CD4-positive, CD25-positive, alpha-beta regulatory T cell (primary cell): ENCODE measurements at places on chromosomes 16 and 17. TPM values are rescaled to one million over a fixed set of nuclear protein-coding genes. Genes with fewer than 3 reads are reported as not detected.

GRCh38 chr17:64498308-64499203 lies 1.7 kb upstream of the POLG2 start:
- H3K4me1 ChIP-seq: peaks cover 55% of the 10 kb centered on the region
- DNase-seq: no peak
- H3K27ac ChIP-seq: peak overlapping the region; percentile 91

DNA sequence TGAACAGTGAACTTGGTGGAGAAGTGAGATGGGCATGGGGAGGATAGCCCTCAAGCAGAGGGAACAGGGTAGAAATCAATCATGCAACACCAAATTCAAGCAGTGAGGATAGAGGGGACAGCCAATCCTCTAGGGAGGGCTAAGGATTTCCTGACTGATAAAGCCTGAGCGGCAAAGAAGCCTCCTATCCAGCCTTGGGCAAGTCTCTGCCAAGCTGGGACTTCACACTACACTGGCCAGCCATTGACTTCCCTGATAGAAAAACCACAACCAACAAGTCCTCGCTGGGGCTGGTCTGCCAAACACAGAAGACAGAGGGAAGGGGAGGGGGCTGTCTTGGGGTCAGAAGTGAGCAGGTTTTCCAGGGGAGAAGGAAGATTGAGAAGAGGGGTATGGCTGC lies 2.5 kb upstream of the FBXL19 start:
- no peaks in the 10 kb centered on the region for H3K36me3 ChIP-seq
- DNase-seq: no peak
- H3K4me3 ChIP-seq: no peak overlapping the region
- H3K27me3 ChIP-seq: no peaks in the 10 kb centered on the region

GRCh38 chr16:79012671-79013434 lies 587.7 kb downstream of the MAF start:
- H3K4me1 ChIP-seq: no peaks in the 10 kb centered on the region
- DNase-seq: no peak
- H3K36me3 ChIP-seq: no peaks in the 10 kb centered on the region
- H3K27ac ChIP-seq: no peak overlapping the region
- no peaks in the 10 kb centered on the region for H3K27me3 ChIP-seq
- H3K4me3 ChIP-seq: no peak overlapping the region

DNA sequence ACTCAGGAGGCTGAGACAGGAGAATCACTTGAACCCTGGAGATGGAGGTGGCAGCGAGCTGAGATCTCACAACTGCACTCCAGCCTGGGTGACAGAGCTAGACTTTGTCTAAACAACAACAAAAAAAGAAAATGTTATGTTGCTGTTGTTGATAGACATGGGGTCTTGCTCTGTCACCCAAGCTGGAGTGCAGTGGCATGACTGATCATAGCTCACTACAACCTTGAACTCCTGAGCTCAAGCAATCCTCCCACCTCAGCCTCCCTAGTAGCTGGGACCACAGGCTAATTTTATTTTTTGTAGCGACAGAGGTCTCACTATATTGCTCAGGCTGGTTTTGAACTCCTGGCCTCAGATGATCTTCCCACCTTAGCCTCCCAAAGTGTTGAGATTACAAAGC lies 20.0 kb downstream of the FBXO47 start:
- DNase-seq: no peak
- H3K27ac ChIP-seq: no peak overlapping the region
- no peak overlapping the region for H3K4me3 ChIP-seq
- H3K36me3 ChIP-seq: no peaks in the 10 kb centered on the region

DNA sequence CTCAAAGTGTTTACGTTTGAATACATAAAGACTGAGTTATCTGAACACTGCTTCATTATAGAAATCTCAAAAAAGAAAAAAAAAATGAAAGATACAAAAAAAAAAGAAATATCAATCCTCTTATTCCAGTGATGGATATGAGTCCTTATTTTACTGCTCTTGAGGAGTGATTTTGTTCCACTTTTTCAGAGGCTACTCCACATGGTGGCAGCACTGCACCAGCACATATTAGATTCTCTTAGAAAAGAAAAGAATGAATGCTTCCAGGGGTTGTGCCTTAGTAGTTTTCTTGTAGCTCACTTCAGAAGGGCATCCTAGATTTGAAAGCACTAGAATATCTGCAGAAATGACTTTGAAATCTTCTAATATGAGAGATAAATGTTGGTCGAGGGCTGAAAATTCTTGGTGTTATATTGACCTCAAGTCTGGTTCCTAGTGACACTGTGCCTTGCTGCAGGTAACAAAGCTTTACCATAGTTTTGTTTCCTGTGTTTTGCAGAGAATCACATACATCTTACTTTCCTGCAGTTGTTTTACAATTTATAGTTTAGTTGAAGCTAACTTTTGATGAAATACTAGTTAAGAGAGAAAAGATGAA lies 25.9 kb downstream of the AP2B1 start:
- H3K27ac ChIP-seq: no peak overlapping the region
- no peak overlapping the region for H3K4me3 ChIP-seq

The RDM1 gene
- not detected for polyA plus RNA-seq

DNA sequence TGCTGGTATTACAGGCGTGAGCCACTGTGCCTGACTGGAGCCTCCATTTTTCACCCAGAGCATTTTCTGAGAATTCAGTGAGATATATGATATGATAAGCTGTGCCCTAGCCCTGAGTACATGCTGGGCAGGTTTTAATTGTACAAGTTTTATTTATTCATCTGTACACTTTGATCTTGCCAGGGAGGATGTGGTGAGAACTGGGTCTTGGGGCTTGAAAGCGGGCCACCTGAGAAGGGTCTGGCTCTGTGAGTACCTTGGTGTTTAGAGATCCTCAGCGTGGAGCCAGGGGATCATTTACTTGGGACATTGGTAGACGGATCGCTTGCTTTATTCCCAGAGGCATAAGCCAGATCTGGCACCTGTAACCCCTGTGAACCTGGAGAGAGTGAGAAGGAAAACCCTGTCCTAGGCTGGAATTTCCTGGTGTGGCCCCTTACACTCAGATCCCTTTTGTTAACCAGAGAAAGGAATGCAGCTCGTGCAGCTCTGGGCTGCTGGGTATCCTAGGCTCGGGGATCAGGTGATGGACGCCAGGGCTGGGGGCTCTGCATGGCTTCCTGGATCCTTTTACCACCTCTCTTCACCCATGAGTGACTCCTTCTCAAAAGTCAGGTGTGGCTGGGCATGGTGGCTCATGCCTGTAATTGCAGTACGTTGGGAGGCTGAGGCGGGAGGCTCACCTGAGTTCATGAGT lies 91.9 kb downstream of the ABCC1 start:
- peak overlapping the region; percentile 38 for H3K27ac ChIP-seq
- H3K4me3 ChIP-seq: peak overlapping the region; percentile 61
- H3K27me3 ChIP-seq: no peaks in the 10 kb centered on the region
- H3K4me1 ChIP-seq: peaks cover 49% of the 10 kb centered on the region
- DNase-seq: peak; percentile 76
- peaks cover 51% of the 10 kb centered on the region for H3K36me3 ChIP-seq

DNA sequence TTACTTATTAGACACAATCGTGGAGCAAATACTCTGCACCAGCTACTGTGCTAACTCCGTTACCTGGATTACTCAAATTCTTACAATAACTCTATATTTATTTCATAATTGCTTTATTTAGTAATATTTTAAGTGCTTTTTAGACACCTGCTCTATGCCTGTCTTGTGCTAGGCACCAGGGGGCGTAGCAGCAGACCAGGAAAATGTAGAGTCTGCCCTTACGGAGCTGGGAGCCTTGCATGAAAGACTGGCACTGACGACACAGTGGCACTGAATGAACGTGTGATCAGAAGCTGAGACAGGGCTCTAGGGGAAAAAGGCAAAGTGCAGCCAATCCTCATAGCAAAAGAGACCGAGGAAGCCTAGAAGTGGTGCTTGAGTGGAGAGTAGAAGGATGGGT lies 486.5 kb downstream of the CDH13 start:
- DNase-seq: no peak
- H3K27me3 ChIP-seq: no peaks in the 10 kb centered on the region
- no peaks in the 10 kb centered on the region for H3K4me1 ChIP-seq
- H3K36me3 ChIP-seq: no peaks in the 10 kb centered on the region
- no peak overlapping the region for H3K4me3 ChIP-seq
- no peak overlapping the region for H3K27ac ChIP-seq

- peaks cover 30% of the 10 kb centered on the region for H3K36me3 ChIP-seq
- peaks cover 14% of the 10 kb centered on the region for H3K4me1 ChIP-seq
- H3K4me3 ChIP-seq: no peak overlapping the region
Observed at GRCh38 chr17:79080349-79080748, 5.7 kb downstream of the ENGASE start.

The PTX4 gene
- not detected for polyA plus RNA-seq
